ENCODE measurements at places on chromosomes 2 and 18.
A peak's percentile ranks its signal among the peaks of the same experiment; 100 is the strongest.

DNA sequence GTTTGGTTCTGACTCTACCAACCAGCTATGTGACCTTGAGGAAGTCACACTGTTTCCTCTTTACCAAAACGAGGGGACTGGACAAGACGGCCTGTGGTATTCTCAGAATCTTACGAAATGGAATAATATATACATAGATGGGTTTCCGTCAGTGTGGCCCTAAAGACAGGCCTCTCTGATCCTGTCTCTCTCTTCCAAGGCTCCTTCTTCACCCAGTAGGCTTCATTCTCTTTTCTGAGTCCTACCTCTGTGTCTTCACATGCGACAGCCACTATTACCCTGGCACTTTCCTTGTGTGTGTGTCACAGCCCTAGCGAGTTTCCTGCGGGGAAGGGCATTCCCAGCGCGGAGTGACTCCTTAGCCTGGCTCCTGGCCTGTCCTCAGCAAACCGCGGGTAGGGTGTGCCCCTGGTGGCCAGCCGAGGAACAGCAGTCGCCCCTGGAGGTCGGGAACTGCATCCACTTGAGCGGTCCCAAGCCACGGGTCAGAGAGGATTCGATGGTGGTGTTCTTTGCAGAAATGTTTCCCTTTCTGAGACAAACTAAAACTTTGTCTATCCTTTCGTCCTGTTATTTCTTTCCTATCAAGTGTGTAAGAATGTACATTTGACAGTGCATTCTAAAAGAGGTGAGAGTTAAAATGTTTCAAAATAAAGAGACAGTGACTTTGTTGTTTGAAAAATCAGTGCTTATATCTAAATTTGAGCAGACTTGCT lies 63.3 kb downstream of the RAB31 start:
- DNase-seq = peak; percentile 87

- DNase-seq = peak; percentile 68
Observed at GRCh38 chr2:136238286-136239078, 120.5 kb upstream of the CXCR4 start.

DNA sequence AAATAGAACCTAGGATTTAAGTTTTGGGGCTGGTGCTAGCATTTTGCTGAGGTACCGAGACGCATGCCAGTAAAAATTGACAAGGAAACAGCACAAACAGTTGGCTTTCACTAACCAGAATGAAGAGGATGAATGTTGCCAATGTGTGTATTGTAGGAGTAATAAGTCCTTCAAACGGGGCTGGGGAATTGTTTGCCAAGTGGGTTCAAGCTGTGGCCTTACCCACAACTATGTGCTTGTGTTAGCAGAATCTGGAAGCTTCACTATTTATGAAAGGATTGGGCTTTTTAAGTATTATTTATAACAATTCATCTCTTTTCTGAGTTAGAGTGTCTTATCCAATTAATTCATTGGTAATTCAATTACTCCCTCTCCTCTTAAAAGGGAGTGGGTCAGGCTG lies 15.0 kb upstream of the KIF5C start:
- DNase-seq = no peak

- DNase-seq = no peak
Observed at GRCh38 chr2:189060096-189060642, 86.0 kb downstream of the COL3A1 start.

- no peak for DNase-seq
Observed at GRCh38 chr2:237452861-237453260, 34.2 kb upstream of the MLPH start.

DNA sequence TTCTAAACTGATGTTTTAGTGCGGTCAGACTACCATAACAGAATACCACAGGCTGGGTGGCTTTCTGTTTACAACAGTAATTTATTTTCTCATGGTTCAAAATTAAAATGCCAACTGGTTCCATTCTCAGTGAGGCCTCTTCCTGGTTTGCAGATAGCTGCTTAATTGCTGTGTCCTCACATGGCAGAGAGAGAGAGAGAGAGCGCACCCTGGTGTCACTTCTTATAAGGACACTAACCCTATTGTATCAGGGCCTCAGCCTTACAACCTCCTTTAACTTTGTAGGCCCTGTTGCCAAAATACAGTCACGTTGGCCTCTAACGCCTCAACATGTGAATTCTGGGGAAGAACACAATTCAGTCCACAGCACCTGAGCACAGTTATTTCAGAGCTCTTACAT lies 37.5 kb upstream of the ZNF385B start:
- DNase-seq = no peak

DNA sequence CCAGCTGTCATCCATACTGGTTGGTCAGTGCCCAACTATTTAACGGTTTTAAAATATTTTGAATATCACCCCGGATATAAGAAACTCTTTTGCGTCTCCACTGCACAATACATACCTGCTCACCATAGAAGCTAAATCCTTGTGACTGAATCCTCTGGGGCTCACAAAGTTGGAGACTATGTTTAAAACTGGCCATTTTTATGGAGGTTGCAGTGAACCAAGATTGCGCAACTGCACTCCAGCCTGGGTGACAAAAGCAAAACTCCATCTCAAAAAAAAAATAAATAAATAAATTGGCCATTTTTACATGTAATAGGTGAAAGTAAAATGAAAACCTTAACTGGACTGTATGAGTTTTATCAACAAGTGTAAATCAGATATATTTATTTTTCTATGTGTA lies 55.6 kb upstream of the TMEM17 start:
- DNase-seq = no peak

DNA sequence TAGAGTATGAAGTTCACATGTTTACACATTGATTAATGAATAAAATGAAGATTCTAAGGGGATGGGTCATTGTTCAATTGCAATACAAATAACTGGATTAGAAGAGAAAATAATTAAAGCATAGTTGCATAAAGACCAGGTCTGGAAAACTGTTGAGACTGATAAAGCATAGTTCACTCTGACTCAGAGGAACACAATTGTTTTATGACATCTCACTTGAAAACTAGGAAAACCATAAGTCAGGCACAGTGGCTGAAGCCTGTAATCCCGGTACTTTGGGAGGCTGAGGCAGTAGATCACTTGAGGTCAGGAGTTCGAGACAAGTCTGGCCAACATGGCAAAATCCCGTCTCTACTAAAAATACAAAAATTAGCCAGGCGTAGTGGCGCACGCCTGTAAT lies 46.7 kb downstream of the PLA2R1 start:
- DNase-seq = no peak

DNA sequence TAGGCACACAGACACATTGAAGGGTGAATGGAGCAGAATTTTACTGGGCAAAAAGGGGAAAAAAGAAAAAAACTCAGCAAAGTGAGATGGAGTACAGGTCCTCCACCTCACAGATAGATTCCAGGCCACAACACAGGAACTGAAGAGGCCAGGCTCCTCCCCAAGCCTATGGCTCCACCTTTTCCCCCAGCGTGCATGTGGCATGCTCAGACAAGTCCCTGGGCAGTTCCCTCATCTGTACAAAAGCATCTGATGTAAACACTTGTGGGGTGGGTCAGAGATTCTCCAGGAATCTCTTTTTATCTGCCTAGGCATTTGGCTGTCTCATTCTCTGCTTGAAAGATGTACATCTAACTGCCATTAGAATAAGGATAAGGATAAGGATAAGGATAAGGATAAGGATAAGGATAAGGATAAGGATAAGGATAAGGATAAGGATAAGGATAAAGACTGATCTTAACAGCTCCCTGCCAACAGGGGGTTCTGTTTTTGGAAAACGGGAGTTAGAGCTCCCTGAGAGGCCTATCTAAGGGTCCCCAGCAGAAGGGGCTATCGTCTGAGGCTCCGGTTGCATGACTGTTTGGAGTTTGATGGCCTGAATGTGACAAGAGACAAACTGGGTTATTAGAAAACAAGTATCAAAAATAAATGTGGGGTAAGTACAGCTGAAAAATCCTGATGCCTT lies 17.2 kb upstream of the ASXL3 start:
- DNase-seq = no peak

GRCh38 chr2:210593166-210593565 lies 36.8 kb downstream of the CPS1 start:
- DNase-seq = no peak

GRCh38 chr2:105321875-105322646 lies 7.5 kb downstream of the TGFBRAP1 start:
- DNase-seq = no peak

DNA sequence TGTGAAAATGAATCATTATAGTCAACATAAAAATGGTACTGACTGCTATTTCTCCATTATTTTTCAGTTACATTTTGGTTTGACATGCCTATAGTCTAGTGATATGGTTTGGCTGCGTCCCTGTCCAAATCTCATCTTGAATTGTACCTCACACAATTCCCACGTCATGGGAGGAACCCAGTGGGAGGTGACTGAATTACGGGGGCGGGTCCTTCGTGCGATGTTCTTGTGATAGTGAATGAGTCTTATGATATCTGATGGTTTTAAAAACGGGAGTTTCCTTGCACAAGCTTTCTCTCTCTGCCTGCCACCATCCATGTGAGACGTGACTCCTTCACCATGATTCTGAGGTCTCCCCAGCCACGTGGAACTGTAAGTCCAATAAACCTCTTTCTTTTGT lies 70.3 kb downstream of the BAZ2B start:
- no peak for DNase-seq

GRCh38 chr2:46229134-46230063 lies 67.8 kb upstream of the EPAS1 start:
- no peak for DNase-seq

GRCh38 chr2:121723316-121723715 lies 13.4 kb downstream of the NIFK start:
- no peak for DNase-seq

GRCh38 chr2:181185948-181186347 lies 205.5 kb downstream of the UBE2E3 start:
- DNase-seq = no peak

GRCh38 chr18:7721532-7721931 lies 154.4 kb downstream of the PTPRM start:
- no peak for DNase-seq

- peak; percentile 74 for DNase-seq
Observed at GRCh38 chr2:130824492-130825061, 12.1 kb upstream of the ARHGEF4 start.

DNA sequence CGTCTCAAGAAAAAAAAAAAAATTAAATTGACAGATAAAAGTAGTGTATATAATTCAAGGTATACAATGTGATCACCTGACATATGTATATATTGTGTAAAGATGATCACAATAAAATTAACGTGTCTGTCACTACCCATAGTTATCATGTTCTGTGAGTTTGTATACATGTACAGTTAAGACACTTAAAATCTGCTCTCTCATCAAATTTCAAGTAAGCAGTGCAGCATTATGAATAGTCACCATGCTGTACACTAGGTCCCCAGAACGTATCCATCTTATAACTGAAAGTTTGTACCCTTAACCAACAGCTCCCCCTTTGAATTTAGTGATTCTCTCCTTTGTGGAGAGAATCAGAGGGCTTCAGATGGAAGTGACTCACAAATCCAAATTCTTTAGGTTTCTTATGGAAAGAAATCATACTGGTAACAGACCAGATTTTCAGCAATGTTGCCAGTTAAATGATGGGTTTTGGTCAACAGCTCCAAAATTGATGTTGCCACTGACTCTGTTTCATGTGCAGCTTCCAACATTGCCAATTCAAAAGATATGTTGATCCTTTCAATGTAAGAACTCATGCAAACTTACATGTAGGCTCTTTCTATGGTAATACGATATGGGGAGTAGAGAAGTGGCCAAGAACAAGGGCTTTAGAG lies 281.5 kb downstream of the AFF3 start:
- DNase-seq = no peak

DNA sequence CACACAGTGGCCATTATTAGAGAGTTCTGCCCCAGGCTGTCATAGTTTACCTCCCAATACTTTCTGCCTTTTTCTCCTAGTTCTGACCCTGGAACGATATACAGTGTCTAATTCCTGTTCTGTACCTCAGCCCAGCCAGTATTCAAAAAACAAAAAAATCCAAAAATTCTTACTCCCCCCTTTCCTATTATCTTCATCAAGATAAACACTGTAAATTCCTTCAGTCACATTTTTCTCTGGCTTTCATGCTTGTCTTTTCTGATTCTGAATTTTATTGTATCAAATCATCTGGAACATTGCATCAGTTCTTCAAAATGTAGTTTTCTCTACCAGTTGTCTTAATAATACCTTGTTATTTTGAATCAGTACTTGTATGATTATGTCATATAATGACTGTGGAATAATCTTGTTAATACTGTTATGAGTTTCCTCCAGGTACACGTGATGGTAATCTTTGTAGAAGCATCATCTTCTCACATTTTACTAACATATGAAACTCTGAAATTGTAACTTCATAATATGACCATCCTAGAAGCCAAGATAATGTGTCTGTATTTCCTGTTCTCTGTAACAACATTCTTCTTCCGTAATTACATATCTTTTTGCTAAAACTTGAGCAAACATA lies 79.0 kb upstream of the NOSTRIN start:
- DNase-seq = no peak

- no peak for DNase-seq
Observed at GRCh38 chr2:181235683-181236459, 221.3 kb upstream of the ITGA4 start.

- no peak for DNase-seq
Observed at GRCh38 chr2:186575302-186575701, 14.6 kb upstream of the ITGAV start.

GRCh38 chr18:32086881-32087280 lies 4.8 kb upstream of the RNF138 start:
- no peak for DNase-seq

DNA sequence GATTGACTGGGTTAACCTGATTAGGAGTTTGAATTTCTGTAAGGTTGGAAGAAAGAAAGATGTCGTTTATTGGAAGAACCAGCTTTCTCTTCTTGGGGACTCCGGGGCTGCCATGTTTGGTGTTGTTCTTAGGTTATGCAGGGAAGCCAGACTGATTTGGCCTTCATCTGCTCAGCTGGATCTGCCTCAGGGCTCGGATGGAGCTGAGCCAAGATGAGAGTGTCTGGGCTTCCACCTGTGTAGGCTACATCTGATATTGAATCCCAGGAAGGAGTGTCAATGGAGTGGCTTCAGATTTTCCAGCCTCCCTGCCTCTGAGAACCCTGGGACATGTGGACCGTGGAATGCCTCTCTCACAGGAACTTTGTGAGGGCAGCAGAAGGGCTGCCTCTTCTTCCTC lies 126.1 kb downstream of the WDSUB1 start:
- DNase-seq = no peak

- no peak for DNase-seq
Observed at GRCh38 chr2:130776550-130776949, 21.2 kb downstream of the AMER3 start.

- no peak for DNase-seq
Observed at GRCh38 chr18:998936-999335, 94.3 kb downstream of the ADCYAP1 start.

- no peak for DNase-seq
Observed at GRCh38 chr2:68279691-68280090, 27.4 kb upstream of the PPP3R1 start.

- DNase-seq = no peak
Observed at GRCh38 chr2:162043132-162043531, 30.9 kb downstream of the DPP4 start.

Data from activated CD8-positive, alpha-beta memory T cell treated with anti-CD3 and anti-CD28 coated beads, Interleukin-2, amount 50 U/mL, for 48 hours (primary cell).